ENCODE measurements at places on chromosomes 7 and 10.

DNA sequence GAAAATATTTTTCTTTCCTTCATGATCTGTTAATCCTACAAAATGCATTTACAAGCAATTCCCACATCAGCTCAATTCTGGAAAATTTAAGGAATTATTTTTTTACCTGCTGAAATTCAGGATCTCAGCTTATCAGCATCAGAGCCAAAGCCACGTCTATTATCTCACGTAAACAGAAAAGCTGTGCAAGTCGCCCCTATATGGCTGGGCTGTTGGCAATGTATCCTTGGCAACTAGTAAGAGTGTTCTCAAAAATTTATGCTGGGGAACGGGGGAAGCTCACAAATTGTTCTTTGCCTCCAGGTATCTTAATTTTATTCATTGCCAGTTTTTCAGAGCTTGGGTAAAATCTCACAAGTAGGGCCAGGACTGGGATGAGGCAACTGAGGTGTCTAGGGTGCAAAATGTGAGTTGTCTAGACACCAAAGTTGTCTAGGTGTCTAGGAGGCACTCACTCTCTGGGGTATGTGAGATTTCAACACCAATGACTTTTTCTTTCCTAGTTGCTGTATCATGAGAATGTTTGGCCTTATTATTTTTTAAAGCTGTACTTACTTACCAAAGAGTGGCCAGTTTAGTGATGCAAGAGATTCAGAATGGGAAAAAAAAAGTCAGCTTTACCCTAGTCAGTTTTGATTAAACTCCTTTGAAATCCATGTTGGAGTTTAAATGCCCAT, 5.1 kb downstream of the GSTO2 start:
- H3K27ac ChIP-seq = no peak overlapping the region
- no peak for DNase-seq
- no peaks in the 10 kb centered on the region for H3K36me3 ChIP-seq
- H3K4me1 ChIP-seq = peaks cover 16% of the 10 kb centered on the region
- peaks cover 16% of the 10 kb centered on the region for H3K27me3 ChIP-seq

DNA sequence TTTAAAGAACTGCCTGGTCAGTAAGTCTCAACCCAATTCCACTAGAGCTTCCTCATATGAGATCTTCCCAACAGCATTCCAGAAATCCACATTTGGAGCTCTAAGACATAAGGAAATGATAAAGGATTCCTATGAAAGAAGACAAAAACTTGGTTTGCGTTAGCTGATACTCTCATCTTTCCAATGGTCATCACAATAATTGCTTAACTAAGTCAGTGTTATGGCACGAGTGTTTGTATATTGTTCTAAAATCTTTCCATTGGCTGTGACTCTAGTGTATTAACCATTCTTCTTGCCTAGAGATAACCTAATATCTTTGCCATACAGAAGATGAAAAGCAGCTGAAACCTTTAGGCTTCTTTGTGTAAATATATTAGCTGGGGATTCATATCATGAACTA, 289.0 kb downstream of the SNX13 start:
- no peak for DNase-seq
- H3K36me3 ChIP-seq = no peaks in the 10 kb centered on the region
- H3K27me3 ChIP-seq = peaks cover 6% of the 10 kb centered on the region
- no peak overlapping the region for H3K4me3 ChIP-seq
- no peak overlapping the region for H3K27ac ChIP-seq

- no peaks in the 10 kb centered on the region for H3K4me1 ChIP-seq
- H3K27me3 ChIP-seq = no peaks in the 10 kb centered on the region
- no peak overlapping the region for H3K4me3 ChIP-seq
Observed at GRCh38 chr10:126373147-126373546, 15.1 kb downstream of the ADAM12 start.

GRCh38 chr7:132296820-132297219, 279.4 kb downstream of the PLXNA4 start:
- peaks cover 5% of the 10 kb centered on the region for H3K27me3 ChIP-seq
- peaks cover 4% of the 10 kb centered on the region for H3K36me3 ChIP-seq
- DNase-seq = no peak
- peaks cover 11% of the 10 kb centered on the region for H3K4me1 ChIP-seq
- no peak overlapping the region for H3K4me3 ChIP-seq

GRCh38 chr10:132421847-132422751, 25.1 kb downstream of the PWWP2B start:
- H3K36me3 ChIP-seq = no peaks in the 10 kb centered on the region
- peaks cover 45% of the 10 kb centered on the region for H3K4me1 ChIP-seq
- peak overlapping the region; percentile 72 for H3K27ac ChIP-seq
- H3K4me3 ChIP-seq = no peak overlapping the region
- DNase-seq = no peak
- no peaks in the 10 kb centered on the region for H3K27me3 ChIP-seq

GRCh38 chr7:107652642-107653041, 8.0 kb upstream of the SLC26A4 start:
- no peak for DNase-seq
- H3K4me3 ChIP-seq = no peak overlapping the region
- H3K27ac ChIP-seq = no peak overlapping the region
- peaks cover 3% of the 10 kb centered on the region for H3K36me3 ChIP-seq
- peaks cover 17% of the 10 kb centered on the region for H3K4me1 ChIP-seq

DNA sequence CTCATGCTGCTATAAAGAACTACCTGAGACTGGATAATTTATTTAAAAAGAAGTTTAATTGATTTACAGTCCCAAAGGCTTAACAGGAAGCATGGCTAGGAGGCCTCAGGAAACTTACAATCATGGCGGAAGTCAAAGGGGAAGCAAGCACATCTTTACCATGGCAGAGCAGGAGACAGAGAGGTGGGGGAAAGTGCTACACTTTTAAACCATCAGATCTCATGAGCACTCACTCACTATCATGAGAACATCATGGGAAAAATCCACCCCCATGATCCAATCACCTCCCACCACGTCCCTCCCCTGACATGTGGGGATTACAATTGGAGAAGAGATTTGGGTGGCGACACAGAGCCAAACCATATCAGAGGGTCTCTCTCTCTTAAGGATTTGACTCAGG, 108.6 kb upstream of the PODXL start:
- H3K4me3 ChIP-seq = no peak overlapping the region
- H3K36me3 ChIP-seq = no peaks in the 10 kb centered on the region
- no peak for DNase-seq
- H3K27ac ChIP-seq = no peak overlapping the region
- H3K4me1 ChIP-seq = no peaks in the 10 kb centered on the region
- H3K27me3 ChIP-seq = peaks cover 7% of the 10 kb centered on the region

DNA sequence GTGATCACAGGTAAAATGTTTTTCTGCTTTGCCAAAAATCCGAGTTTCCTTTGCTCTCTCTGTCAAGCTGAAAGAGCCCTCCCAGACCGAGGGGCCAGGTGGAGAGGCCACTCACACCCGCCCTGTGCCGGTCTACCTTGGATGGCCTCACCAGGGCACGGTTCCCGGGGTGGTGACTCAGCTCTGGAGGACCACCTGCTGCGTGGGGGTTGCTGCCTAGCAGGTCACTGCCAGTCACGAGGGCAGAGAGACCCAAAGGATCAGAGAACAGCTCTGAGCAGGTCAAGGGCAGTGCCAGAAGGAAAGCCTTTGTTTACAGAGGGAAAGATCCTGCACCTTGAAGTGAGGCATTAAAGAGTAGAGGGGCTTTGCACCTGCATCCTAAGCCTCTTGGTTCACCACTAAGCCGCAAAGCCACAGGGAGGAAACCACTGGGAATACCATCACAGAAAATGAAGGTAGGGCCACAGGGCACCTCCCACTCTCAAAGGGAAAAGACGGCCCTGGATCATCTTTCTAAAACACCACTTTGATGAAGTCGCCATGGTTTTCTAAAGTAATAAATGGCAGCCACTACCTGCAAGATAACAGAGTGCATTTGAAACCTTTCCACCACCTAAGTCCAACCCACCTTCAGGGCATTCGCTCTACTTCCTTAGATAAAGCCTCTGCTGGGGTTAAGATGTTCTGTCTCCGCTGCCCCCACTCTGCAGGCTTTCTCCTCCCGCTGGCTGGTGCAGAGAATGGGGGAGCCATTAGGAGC, 160.3 kb upstream of the KLF14 start:
- no peak for DNase-seq
- peaks cover 57% of the 10 kb centered on the region for H3K4me1 ChIP-seq
- no peak overlapping the region for H3K4me3 ChIP-seq

DNA sequence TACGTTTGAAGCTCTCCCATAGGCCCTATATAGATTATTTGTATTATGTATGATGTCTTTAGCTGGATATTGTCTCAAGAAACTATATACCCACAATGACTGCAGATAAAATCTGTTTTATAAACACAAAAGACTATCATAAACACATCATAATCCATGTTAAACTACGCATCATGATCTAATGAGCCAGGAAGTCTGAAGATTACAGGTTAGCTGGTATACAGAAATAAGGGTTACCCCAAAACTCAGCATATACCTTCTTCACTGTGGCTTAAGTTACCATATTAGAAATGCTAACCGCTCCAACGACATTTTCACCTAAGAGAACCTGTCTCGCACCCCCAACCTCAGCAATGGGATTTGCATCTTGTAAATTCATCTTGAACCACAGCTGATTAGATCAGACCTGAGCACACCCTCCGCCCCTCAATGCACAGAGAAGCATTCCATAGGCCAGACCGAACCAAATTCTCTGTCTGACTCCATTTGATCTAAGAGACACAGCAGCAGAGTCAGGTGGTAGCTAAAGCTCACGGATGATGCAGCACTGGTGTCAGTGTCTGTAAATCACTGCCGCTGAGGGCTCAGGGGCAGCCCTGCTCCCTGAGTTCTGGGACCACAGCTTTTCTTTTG, 124.9 kb downstream of the NPY start:
- peaks cover 3% of the 10 kb centered on the region for H3K4me1 ChIP-seq
- peaks cover 6% of the 10 kb centered on the region for H3K27me3 ChIP-seq

GRCh38 chr10:5890452-5890915, 441 bp downstream of the FBH1 start:
- H3K4me1 ChIP-seq = peaks cover 47% of the 10 kb centered on the region
- H3K36me3 ChIP-seq = peaks cover 25% of the 10 kb centered on the region
- peak; percentile 41 for DNase-seq
- H3K27ac ChIP-seq = peak overlapping the region; percentile 75
- H3K4me3 ChIP-seq = peak overlapping the region; percentile 83

- H3K4me3 ChIP-seq = no peak overlapping the region
- no peak for DNase-seq
- H3K27ac ChIP-seq = no peak overlapping the region
- H3K4me1 ChIP-seq = peaks cover 2% of the 10 kb centered on the region
- no peaks in the 10 kb centered on the region for H3K36me3 ChIP-seq
- no peaks in the 10 kb centered on the region for H3K27me3 ChIP-seq
Observed at GRCh38 chr7:148060724-148061123, 529.8 kb upstream of the C7orf33 start.

- peaks cover 44% of the 10 kb centered on the region for H3K36me3 ChIP-seq
- no peaks in the 10 kb centered on the region for H3K27me3 ChIP-seq
- no peaks in the 10 kb centered on the region for H3K4me1 ChIP-seq
Observed at GRCh38 chr7:135180122-135180521, 9.6 kb upstream of the CYREN start.

DNA sequence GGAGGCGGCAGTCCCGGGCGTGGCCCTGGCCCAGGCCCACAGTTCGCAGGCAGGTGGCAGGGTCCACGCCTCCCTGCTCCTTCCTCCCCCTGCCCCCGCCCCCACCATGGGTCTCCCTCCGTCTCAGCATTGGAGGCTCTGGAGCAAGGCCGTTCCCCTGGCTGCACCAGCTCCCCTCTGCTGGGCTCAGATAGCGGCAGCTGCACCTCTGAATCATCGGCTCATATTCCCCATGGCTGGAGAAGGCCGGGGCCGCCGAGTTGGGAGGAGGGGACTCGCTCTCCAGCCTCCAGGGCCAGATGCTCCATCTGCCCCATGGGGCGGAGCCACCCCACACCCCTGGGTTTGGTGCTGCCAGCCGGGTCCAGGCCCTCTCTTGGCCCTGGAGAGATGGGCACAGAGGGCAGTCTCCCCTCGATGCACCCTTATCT, 145.0 kb downstream of the ELFN1 start:
- no peak for DNase-seq
- H3K27ac ChIP-seq = no peak overlapping the region
- no peak overlapping the region for H3K4me3 ChIP-seq
- peaks cover 19% of the 10 kb centered on the region for H3K4me1 ChIP-seq
- no peaks in the 10 kb centered on the region for H3K36me3 ChIP-seq

- H3K4me3 ChIP-seq = no peak overlapping the region
- DNase-seq = no peak
- H3K27ac ChIP-seq = no peak overlapping the region
- H3K27me3 ChIP-seq = no peaks in the 10 kb centered on the region
- H3K36me3 ChIP-seq = no peaks in the 10 kb centered on the region
Observed at GRCh38 chr7:57414852-57415251, 35.1 kb upstream of the ZNF716 start.

- peaks cover 7% of the 10 kb centered on the region for H3K4me1 ChIP-seq
- no peaks in the 10 kb centered on the region for H3K27me3 ChIP-seq
- H3K36me3 ChIP-seq = no peaks in the 10 kb centered on the region
- H3K27ac ChIP-seq = no peak overlapping the region
- DNase-seq = no peak
Observed at GRCh38 chr10:76882245-76882644, 755.4 kb downstream of the KCNMA1 start.

- H3K27me3 ChIP-seq = peaks cover 20% of the 10 kb centered on the region
- no peak overlapping the region for H3K4me3 ChIP-seq
- no peak for DNase-seq
- H3K36me3 ChIP-seq = no peaks in the 10 kb centered on the region
- H3K4me1 ChIP-seq = no peaks in the 10 kb centered on the region
Observed at GRCh38 chr7:25037325-25037724, 57.3 kb upstream of the OSBPL3 start.

DNA sequence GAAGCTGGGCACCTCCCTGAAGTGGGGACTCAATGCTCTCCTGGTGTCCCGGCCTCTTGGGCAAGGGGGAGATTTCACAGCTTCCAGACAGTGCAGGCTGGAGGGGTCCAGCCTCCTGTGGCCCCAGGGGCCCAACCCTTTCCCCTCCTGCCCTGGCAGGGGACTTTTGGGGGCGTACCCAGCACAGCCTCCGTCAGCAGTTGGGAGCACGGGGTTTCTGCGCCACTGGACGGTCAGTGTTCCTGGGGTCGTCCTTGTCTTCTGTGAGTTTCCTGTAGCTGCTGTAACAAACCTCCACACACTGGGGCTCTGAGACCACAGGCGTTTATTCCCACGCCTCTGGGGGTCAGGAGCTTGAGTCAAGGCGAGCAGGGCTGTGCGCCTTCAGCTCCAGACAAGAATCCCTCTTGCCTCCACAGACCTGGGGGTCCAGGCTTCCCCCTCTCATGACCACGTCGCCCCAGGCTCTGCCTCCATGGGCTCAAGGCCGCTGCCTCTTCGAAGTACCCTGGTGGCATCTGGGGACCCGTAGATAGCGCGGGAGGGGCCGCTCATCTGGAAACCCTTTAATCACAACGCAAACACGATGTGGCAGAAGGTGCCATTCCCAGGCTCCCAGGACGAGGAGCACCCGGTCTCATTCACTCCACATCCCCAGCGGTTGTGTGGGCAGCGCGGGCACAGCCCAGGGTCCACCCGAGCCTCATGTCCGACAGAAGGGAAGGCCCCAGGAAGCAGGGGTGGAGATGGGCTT, 14.0 kb downstream of the PWWP2B start:
- DNase-seq = no peak
- no peak overlapping the region for H3K27ac ChIP-seq
- peaks cover 10% of the 10 kb centered on the region for H3K36me3 ChIP-seq
- H3K4me3 ChIP-seq = no peak overlapping the region
- no peaks in the 10 kb centered on the region for H3K27me3 ChIP-seq
- H3K4me1 ChIP-seq = peaks cover 14% of the 10 kb centered on the region

Data from activated CD8-positive, alpha-beta T cell treated with anti-CD3 and anti-CD28 coated beads, Interleukin-2, amount 10 ng/mL, durations not matched to agents 7 days and 5 days (primary cell).